ENCODE measurements at places on chromosomes 4 and X.
A peak's percentile ranks its signal among the peaks of the same experiment; 100 is the strongest.

DNA sequence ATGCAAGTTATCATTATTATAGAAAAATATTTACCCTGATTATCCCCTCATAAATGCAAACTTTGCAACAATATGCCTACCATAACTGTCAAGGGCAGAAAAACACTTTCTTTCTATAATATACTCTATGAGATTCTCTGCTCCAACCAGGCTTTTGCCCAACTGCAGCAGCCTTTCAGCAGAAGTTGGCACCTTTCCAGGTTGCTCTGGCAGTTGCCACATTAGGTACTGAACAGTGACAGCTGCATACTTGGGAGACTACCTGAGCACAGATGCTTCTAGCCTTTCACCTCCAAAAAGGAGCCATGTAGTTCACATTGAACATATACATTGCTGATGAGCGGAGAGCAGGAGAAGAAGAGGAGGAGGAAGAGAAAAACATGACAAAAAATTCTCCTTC is 69.5 kb upstream of the BRWD3 start:
- no peak overlapping the region for H3K27ac ChIP-seq
- no peak overlapping the region for H3K4me3 ChIP-seq
- no peak for DNase-seq
- H3K36me3 ChIP-seq, result no peaks in the 10 kb centered on the region
- H3K27me3 ChIP-seq, result no peaks in the 10 kb centered on the region

- H3K27ac ChIP-seq, result no peak overlapping the region
- H3K4me1 ChIP-seq, result no peaks in the 10 kb centered on the region
- H3K4me3 ChIP-seq, result no peak overlapping the region
- no peaks in the 10 kb centered on the region for H3K36me3 ChIP-seq
- H3K27me3 ChIP-seq, result no peaks in the 10 kb centered on the region
Measured at GRCh38 chr4:8910822-8911315, 39.2 kb upstream of the HMX1 start.

- H3K4me3 ChIP-seq, result no peak overlapping the region
- H3K36me3 ChIP-seq, result no peaks in the 10 kb centered on the region
- H3K4me1 ChIP-seq, result no peaks in the 10 kb centered on the region
- H3K27me3 ChIP-seq, result no peaks in the 10 kb centered on the region
- H3K27ac ChIP-seq, result no peak overlapping the region
Measured at GRCh38 chrX:145609951-145610511, 207.6 kb upstream of the SLITRK2 start.

GRCh38 chr4:167230744-167231143 is 3.5 kb downstream of the SPOCK3 start:
- H3K36me3 ChIP-seq, result no peaks in the 10 kb centered on the region
- H3K4me1 ChIP-seq, result no peaks in the 10 kb centered on the region
- H3K4me3 ChIP-seq, result no peak overlapping the region
- no peak for DNase-seq
- H3K27ac ChIP-seq, result no peak overlapping the region
- peaks cover 10% of the 10 kb centered on the region for H3K27me3 ChIP-seq

DNA sequence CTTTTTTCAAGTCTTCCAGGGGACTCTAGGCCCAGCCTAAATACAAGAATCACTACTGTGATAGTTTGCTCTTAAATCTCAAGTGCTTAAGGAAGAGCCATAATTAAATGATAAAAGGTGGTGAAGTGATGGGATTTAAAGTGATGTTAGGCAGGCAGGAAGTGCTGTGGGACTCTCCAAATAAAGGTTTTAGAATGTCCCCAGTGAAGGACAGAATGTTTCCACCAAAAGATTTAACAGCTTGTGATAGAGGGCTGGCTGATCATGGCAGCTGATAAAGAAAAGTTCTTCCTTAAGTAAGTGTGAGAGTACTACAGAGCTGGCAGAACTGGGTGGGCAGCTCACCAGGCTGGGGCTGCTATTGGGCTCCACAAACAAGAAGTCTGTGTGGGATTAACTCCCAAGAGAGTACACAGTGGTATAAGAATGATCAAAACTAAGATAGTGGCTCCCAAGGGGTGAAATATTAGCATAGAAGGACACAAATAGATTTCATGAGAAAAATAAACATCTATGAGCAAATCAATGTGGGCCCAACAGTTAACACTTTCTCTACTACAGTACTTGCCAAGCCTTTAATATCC is 637.2 kb upstream of the CPEB2 start:
- H3K36me3 ChIP-seq, result no peaks in the 10 kb centered on the region
- no peaks in the 10 kb centered on the region for H3K4me1 ChIP-seq
- no peaks in the 10 kb centered on the region for H3K27me3 ChIP-seq

GRCh38 chr4:53507671-53508286 is 83.5 kb downstream of the LNX1 start:
- no peak overlapping the region for H3K4me3 ChIP-seq
- H3K4me1 ChIP-seq, result no peaks in the 10 kb centered on the region
- no peak for DNase-seq
- no peaks in the 10 kb centered on the region for H3K36me3 ChIP-seq
- no peak overlapping the region for H3K27ac ChIP-seq

- H3K27me3 ChIP-seq, result no peaks in the 10 kb centered on the region
- H3K4me1 ChIP-seq, result no peaks in the 10 kb centered on the region
- H3K4me3 ChIP-seq, result no peak overlapping the region
- H3K36me3 ChIP-seq, result no peaks in the 10 kb centered on the region
Measured at GRCh38 chr4:47278631-47279030, 184.9 kb downstream of the COMMD8 start.

DNA sequence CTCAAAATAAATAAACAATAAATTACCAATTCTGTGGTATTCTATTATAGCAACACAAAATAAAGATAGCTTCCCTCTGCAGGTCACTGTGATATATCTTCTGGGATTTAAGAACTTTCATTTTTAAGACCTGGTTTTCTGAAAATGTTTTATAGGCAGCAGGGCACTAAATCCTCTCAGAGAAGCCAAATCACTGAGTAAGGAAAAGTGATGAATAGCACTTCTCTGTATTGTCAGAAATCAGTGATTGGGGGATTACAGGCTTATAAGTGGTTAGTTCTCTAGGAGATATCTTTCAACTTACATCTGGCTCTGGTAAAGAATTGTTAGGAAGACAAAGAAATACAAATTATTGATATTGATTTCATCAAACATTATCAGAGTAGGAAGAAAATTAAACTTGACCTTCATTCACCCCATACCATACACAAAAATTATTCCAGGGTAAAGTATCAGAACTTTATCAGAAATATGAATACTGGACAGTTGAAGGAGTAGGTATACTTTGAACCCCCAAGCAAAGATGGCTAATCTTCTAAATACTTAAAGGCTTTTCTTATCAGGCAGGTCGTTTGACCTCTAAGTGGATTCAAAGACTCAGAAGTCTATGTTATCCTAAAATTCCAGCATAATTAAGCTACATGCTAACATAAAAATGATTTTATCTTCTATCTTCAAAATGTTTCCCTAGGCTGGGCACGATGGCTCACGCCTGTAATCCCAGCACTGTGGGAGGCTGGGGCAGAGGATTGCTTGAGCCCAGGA is 81.6 kb upstream of the USP9X start:
- no peak overlapping the region for H3K4me3 ChIP-seq
- no peaks in the 10 kb centered on the region for H3K36me3 ChIP-seq
- no peaks in the 10 kb centered on the region for H3K4me1 ChIP-seq
- H3K27me3 ChIP-seq, result no peaks in the 10 kb centered on the region

DNA sequence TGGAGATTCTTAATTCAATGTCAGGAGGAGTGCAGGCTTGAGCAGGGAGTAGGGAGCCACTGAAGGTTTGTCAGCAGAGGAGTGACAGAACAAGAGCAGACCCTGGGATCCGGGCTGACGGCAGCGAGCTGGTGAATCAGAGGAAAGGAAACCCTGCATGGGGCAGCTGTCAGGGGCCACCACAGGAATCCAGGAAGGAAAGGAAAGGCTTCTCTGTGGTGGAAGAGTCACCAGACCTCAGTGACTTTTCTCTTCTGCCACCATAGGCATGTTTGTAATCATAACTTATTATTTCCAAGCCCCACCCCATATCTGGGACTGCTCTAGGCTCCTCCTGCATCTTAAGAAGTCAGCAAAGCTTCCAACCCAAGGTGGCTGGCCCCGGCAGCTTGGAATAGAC is 150.9 kb downstream of the BCOR start:
- H3K27me3 ChIP-seq, result no peaks in the 10 kb centered on the region
- no peaks in the 10 kb centered on the region for H3K36me3 ChIP-seq
- no peak for DNase-seq
- H3K4me1 ChIP-seq, result no peaks in the 10 kb centered on the region

GRCh38 chrX:40247848-40248622 is 150.3 kb upstream of the BCOR start:
- no peaks in the 10 kb centered on the region for H3K27me3 ChIP-seq
- no peak overlapping the region for H3K27ac ChIP-seq
- H3K36me3 ChIP-seq, result no peaks in the 10 kb centered on the region

DNA sequence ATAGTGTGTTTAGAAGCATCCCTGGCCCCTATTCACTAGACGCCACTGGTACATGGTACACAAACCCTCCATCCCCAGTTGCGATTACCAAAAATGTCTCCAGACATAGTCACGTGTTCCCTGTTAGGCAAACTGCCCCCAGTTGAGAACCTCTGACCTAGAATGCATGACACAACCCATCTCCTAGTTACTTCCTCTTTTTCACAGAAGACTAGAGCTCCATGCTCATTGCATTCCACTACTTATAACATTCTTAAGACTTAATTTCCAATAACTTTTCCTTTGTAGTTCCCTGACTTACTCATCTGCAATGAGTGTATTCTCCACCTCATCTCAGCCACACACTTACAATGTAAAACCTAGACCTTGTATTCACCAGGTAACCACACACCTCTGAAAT is 68.6 kb downstream of the PRSS12 start:
- no peak overlapping the region for H3K4me3 ChIP-seq
- H3K27ac ChIP-seq, result no peak overlapping the region
- no peaks in the 10 kb centered on the region for H3K36me3 ChIP-seq
- no peaks in the 10 kb centered on the region for H3K27me3 ChIP-seq
- H3K4me1 ChIP-seq, result peaks cover 13% of the 10 kb centered on the region
- DNase-seq, result no peak

- H3K4me3 ChIP-seq, result no peak overlapping the region
- no peak overlapping the region for H3K27ac ChIP-seq
- no peak for DNase-seq
- H3K36me3 ChIP-seq, result no peaks in the 10 kb centered on the region
- no peaks in the 10 kb centered on the region for H3K4me1 ChIP-seq
- H3K27me3 ChIP-seq, result no peaks in the 10 kb centered on the region
Measured at GRCh38 chr4:142701017-142701416, 145.1 kb downstream of the INPP4B start.

GRCh38 chr4:154464654-154465053 is 26.9 kb downstream of the DCHS2 start:
- no peaks in the 10 kb centered on the region for H3K36me3 ChIP-seq
- no peaks in the 10 kb centered on the region for H3K4me1 ChIP-seq
- no peak for DNase-seq
- H3K27me3 ChIP-seq, result no peaks in the 10 kb centered on the region
- H3K4me3 ChIP-seq, result no peak overlapping the region

DNA sequence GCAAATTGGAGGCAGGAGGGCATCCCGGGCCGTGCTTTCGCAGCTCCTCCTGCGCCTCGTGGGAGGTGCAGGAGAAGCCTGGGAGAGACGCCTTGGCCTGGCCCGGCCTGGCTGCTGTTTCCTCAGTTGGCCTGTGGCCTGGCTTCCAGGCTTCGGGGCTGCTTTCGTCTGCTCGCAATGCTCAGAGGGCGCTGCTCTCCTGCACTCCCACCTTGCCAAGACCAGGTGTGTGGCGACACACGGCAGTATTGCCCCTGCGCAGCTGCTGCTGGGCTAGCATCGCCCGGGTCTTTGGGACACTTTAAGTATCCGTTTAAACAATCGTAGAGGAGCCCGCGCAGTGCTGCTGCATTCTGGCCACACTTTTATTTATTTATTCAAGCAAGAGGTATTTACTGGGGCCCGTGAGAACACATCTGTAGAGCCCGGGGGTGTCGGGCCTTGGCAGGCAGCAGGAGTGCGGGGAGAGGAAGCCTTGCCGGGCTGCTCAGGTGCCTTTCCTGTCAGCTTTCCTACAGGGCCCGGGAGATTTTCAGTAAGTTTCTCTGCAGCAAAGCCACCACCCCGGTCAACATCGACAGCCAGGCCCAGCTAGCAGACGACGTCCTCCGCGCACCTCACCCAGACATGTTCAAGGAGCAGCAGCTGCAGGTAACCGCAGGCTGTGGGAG is 26.2 kb upstream of the HGFAC start:
- H3K27me3 ChIP-seq, result no peaks in the 10 kb centered on the region
- H3K27ac ChIP-seq, result no peak overlapping the region
- no peaks in the 10 kb centered on the region for H3K4me1 ChIP-seq
- no peaks in the 10 kb centered on the region for H3K36me3 ChIP-seq
- DNase-seq, result no peak

DNA sequence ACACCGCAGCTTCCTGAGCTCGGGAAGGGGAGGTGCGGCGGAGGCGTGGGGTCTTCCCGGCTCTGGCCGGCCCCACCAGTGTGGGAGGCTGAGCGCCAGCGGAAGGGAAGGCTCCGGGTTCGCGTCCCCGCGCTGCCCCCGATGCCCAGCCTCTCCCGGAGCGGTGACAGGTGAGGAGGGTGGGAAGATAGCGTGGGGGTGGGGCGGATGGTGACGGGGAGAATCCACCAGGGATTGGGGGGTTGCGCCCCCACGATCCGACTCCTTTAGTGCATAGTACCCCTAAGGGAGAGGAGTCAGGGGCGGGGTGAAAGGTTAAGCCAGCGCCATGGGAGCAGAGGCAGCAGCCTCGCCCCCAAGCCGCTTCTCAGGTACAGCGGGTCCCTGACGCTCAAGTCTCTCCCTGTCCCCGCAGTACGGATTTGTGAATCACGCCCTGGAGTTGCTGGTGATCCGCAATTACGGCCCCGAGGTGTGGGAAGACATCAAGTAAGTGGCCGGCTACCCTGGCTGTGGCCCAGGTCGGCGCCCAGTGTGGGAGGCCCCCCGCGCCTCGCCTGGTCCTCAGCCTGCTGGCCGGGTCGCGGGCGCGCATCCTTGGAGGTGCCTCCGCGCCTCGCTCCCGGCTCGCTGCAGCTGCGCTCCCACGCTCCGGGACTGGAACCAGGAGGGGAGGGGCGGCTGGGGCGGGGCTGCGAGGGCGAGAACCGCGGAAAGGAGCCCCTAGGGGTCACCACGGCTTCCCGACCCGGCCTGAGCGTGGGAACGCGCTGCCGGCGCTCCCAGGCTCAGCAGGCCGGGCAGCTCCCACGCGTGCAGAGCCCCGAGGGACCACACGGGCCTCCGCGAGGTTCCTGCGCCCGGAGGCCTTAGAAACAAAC is 791 bp downstream of the GUCY1B1 start:
- H3K4me3 ChIP-seq, result no peak overlapping the region
- no peaks in the 10 kb centered on the region for H3K4me1 ChIP-seq
- no peaks in the 10 kb centered on the region for H3K27me3 ChIP-seq
- H3K27ac ChIP-seq, result no peak overlapping the region

- no peak for DNase-seq
- no peaks in the 10 kb centered on the region for H3K36me3 ChIP-seq
- H3K27me3 ChIP-seq, result no peaks in the 10 kb centered on the region
- peak within 1 kb of the TSS; percentile 83 for H3K4me3 ChIP-seq
- H3K4me1 ChIP-seq, result peaks cover 23% of the 10 kb centered on the region
- H3K27ac ChIP-seq, result peak within 1 kb of the TSS; percentile 97
Measured at GRCh38 chr4:1870578-1871443, at the start of gene NSD2. NSD2 (plus strand) TSS chr4:1871393; CDS start chr4:1900655, 29,262 bp downstream.

- no peak overlapping the region for H3K4me3 ChIP-seq
- H3K27me3 ChIP-seq, result no peaks in the 10 kb centered on the region
- H3K36me3 ChIP-seq, result no peaks in the 10 kb centered on the region
Measured at GRCh38 chr4:103289186-103289585, 91.0 kb upstream of the CENPE start.

All from GM12878 (cell line).